Foreskin melanocyte (primary cell): ENCODE measurements at places on chromosomes 4 and X.

DNA sequence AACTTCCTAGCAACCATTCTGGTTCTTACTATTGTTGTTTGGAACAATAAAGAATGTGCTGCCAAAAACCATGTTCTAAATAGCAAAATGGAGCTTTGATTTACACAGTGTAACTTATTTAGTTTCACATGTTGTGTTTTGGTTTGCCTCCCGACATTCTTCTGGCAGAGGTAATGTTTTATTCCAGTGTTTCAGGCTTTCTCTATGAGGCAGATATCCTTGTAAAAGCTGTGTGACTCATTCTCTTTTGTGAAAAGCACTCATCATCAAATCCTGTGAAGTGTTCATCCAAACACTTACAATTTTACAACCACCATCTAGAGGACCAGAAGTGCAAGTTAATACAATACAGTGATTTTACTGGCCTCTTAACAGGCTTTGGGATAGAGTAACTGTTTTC, 219.0 kb upstream of the GIMD1 start:
- DNase-seq = no peak

GRCh38 chr4:10971800-10972401, 287.3 kb upstream of the CLNK start:
- peak; percentile 45 for DNase-seq

DNA sequence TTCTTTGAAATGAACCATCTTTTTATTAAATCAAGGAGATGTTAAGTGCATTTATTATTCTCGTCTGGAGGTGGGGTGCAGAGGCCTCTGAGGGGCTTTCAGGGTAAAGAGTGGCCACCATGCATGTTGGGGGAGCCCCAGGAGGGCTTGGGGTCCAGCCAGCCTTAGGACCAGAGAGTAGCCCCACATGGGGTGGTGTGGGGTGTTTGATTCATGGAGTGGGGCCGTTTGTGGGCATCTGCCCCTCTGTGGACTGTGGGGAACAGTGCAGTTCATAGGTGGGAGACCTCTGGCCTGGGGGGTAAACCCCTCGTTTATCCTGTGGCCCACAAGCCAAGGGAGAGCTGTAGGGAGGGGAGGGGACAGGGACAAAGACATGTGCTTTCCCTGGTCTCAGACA, 26.9 kb downstream of the HTRA3 start:
- DNase-seq = no peak

DNA sequence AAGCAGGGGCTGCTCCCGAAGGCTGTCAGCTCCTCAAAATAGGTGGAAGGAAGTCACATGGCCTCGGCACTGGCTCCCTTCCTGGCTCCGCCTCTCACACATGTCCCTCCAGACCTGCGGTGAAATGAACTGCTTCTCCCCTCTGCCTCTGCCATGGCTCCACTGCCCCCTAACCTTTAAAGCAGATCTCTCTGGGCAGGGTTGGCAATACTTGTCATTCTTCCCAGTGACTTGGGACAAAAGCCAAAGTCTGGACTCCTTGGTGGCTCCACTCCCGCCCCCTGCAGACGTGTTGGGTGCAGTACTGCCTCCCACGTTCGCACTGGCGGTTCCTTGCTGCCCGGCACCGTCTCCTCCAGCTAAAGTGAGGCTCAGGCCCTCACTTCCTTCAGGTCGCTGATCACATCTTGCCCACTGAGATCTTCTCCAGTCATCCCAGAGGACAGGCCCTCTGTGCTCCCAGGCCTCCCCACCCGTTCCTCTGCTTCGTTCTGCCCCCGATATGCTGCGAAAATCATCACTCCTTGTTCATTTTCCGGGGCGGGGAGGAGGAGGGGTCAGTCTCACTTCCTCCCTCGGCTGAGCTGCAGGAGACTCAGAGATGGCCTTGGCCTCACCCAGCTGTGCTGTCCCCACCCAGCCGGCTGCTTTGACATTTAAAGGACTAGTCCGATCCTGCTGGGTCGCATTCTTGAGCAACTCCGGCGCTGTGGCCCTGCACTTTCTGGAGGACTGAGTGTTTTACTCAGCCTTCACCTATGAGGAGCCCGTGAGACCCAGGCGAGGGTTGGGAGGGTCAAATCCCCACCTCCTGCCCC, 97.4 kb downstream of the PHKA2 start:
- DNase-seq = peak; percentile 39

DNA sequence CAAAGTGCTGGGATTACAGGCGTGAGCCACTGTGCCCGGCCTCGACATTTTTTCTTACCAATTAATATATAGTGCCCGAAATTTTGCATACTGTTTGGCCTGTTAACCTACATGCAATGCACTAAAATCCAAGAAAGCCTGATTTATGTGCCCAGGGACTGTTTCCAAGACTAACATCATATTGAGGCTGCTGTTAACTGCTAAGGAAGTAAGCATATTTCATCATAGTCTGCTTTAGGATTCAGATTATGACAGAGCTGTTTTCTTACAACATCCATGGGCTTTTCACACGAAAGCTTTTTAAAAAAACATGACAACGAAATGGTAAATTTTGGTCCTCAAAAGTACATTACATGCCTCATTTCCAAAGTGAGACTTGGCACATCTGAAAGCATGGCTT, 84.4 kb downstream of the STOX2 start:
- DNase-seq = no peak

DNA sequence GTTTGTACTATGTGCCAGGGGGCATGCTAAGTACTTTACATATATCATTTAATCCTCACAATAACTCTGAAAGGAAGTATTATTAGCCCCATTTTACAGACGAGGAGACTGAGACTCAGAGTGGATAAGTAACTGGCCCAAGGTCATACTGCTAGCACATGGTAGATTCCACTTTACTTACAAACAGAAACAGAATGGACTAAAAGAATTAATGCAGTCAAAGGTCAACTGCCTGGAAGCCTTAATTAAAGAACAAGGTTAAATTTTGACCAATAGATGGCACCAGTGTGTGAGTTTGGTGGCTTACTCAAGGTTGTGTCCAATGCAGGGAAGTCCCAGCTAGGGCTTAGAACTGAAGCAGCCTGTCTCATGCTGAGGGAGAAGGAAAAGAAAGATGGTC, 4.7 kb downstream of the RIPPLY1 start:
- peak; percentile 60 for DNase-seq

GRCh38 chr4:134747108-134747805, 545.7 kb upstream of the PABPC4L start:
- no peak for DNase-seq

GRCh38 chrX:38082309-38082708, 76.0 kb downstream of the SYTL5 start:
- no peak for DNase-seq

DNA sequence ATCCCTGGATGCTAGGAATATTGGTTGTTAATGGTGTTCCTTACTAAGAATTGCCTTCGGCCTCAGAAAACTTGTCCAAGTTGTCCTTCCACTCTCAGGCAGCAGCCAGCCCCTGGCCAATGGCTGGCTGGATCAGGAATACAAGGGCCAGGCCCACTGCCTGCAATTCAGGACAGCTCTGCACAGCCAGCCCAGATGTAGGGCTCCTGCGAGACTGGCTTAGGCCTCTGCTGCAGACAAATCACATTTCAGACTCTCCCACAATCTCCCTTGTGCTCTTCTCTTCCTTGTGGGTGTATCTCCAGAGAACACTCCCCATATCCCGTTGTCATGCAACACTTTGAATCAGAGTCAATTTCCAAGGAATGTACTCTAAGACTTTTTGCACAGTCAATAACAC, 747.6 kb upstream of the FTHL17 start:
- no peak for DNase-seq

- DNase-seq = no peak
Measured at GRCh38 chrX:135651647-135652295, 61.7 kb upstream of the CT45A1 start.

- DNase-seq = no peak
Measured at GRCh38 chrX:137916090-137916746, 350.3 kb downstream of the ZIC3 start.

DNA sequence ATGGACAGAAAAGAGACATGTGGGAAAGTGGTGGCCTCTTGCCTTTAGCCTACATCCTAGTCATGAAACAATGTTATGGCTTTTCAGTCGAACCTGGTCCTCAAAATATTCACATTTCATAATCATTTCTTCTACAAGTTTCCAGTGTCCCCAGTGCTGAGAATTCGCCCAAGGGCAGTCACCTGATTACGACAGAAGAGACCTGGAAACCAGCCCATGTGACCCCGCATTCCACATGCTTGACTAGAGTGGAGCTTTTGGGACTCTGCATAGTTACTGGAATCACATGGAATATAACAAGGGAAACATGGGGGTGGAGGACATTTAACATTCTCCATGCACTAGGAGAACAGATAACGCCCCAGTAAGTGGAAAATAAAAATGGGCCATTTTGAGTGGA, 100.1 kb downstream of the PPARGC1A start:
- DNase-seq = peak; percentile 29

DNA sequence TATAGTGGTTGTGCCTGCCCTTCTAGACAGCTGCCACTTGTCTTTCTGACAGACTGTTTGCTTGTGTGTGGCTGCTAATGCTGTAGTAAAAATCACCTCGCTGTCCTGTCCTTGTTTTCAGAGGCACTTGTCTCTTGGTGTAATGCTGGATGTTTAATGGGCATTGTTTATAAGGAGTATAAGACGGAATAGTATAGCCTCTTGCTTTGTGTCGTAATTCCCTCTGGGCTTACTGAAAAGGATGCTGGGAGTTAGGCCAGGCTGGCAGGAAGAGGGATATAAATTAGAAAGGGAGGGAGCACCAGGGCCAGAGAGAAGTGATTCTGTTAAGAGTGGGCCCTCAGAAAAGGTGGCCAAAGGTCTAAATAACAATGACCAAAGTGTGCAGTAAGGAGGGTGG, 29.0 kb downstream of the NHS start:
- DNase-seq = no peak

DNA sequence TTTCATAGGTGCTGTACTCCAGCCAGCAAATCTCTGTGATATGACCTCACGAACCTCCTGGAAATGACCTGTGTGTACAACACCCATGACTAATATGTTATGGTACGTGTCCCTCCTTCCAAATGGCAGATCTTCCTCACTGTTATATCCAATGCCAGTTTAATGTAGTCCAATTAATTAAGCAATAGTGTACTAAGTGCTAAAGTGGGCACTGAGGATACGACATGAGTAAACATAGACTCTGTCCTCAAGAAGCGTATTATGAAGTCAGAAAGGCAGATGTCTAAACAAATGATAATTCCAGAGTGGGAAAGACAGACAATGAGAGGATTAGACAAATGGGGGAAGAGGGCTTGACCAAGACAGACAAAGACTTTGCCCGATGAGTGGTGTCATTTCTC, 33.9 kb downstream of the GPRIN3 start:
- no peak for DNase-seq

DNA sequence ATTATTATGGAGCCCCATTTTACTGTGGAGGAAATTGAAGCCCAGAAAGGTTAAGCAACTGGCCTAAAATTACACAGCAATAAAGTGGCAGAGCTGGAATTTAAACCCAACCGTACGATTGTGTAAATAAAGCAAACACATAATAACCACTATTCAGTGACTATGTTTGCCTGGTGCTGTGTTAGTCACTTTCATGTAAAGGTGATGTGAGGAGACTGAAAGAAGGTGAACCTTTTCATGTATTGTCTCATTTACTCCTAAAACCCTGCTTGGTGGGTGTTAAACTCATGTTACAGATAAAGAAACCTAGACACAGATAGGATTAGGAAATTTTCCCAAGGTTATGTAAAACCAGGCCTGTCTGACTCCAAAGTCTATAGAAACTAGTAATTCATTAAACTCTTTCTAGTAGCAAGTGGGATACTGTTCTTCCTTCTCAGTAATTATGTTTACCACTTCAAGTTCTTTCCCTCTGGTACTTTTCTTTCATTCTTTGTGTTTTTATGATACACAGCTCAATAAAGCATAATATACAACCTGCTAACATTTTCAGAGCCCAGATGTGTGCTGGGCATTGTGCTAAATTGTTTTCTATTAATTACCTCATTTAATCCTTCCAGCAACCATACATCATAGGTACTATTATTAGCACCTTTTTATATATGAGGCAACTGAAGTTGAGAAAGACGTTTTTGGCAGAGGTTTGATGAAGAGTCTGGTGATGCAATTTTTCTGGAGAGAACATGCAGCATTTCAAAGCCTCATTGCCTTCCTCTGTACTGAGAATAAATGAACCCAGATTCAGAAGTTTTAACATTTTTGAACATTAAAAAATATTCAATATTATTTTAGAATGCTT, 202.7 kb downstream of the SPRY1 start:
- DNase-seq = no peak

DNA sequence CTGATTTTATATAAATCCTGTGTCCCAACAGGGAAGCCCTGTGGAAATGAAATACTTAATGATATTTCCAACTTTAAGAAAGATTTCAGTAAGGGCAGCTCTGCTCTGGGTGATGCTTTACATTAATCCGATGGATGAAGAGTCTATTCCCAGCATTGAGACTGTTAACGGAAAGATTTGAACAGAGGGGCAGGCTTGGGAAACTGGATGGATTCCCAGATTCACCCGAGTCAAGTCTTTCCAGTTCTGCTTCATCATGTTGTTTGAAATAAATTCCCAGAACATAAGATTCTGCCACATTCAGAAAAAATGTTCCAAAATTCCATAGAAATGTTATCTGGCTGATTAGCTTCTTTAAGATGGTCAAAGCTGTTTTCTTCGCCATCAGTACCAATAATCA, 246.0 kb downstream of the FBXW7 start:
- DNase-seq = no peak

- DNase-seq = no peak
Measured at GRCh38 chr4:141220271-141220670, 424 bp upstream of the ZNF330 start.

GRCh38 chr4:37584071-37584470, 102.1 kb downstream of the RELL1 start:
- DNase-seq = no peak

DNA sequence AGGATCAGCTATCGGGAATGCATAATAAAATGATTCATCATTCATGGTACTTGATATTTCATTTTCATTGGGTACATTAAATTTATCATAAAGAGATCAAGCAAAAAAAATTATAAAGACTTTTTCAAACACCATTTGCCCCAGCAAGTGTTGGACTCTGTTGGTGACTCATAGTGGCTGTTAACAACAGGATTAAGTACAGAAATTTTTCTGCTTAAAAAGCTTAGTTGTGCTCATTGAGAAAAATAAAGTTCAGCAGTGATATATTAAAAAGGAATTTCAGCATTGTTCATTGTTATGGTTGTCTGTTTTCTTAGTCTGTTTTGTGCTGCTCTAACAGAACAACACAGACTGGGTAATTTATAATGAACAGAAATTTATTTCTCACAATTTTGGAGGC, 86.2 kb upstream of the PCDH10 start:
- DNase-seq = peak; percentile 1

- no peak for DNase-seq
Measured at GRCh38 chrX:47743504-47743903, 84.5 kb upstream of the UXT start.

GRCh38 chr4:153466949-153467896, 1.1 kb downstream of the TMEM131L start:
- DNase-seq = peak; percentile 12

- DNase-seq = no peak
Measured at GRCh38 chrX:46354481-46354880, 190.7 kb downstream of the ZNF674 start.
